ENCODE measurements at places on chromosomes 2 and 18.

DNA sequence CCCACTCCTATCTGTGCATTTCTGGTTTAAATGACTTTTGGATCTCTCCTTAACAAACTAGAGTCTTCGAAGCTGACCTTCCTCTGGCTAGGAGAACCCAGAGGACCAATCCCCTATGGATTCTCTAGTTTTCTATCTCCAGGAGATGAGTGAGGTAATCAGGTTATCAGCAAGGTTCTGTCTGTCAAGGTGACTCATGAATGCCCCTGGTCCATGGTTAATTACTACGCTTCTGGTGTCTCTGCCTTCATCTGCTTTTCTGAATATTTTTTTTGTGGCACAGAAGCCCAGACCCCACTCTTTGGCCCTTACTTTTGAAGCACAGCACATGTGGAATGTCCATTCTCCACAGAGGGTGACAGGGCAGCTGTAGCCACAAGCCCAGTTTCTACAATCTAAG lies 897.9 kb upstream of the KLHL29 start:
- no peak for DNase-seq

DNA sequence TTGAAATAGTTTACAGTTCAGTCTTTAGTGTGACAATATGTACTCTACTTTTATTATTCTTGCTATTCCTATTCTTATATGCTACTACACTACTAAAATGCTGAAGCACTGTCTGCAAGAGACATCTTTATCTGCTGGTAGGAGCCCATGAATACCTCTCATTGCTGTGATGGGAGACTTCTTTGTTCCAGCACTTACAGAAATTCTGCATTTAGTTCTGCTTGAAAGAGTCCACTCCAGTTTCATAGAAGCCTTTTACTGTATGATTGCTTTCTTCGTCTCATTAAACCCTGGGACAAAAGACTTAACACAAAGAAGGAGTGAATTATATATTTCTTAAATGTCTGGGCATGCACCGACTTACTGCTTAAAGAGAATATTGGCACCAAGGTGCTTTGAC lies 272.7 kb downstream of the CD226 start:
- DNase-seq = peak; percentile 89

GRCh38 chr2:105803337-105803736 lies 58.6 kb downstream of the NCK2 start:
- no peak for DNase-seq

DNA sequence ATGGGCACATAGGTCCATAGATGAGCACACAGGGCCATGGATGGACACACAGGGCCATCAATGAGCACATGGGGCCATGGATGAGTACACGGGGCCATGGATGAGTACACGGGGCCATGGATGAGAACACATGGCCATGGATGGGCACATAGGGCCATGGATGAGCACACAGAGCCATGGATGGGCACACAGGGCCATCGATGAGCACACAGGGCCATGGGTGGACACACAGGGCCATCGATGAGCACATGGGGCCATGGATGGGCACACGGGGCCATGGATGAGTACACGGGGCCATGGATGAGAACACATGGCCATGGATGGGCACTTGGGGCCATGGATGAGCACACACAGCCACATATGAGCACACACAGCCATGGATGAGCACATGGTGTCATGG lies 192.6 kb upstream of the HDAC4 start:
- no peak for DNase-seq

GRCh38 chr2:71136174-71136573 lies 5.7 kb downstream of the MPHOSPH10 start:
- DNase-seq = no peak

DNA sequence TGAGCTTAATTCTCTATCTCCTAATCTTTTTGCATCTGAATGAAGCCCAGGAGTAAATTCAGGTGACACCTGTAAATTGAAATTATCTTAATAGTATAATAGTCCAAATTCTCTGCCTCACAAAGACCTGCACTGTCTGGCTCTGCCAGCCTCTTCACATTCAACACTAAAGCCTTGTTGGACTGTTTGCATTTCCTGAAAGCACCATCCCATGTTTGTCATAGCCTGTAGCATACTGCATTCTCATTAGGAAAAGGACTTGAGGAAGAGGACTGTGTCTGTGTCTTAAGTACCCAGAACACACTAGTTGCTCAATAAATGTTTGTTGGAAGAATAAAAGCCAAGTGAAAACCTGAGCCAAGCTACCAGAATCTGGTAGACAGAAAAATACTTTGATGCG lies 42.9 kb upstream of the GRHL1 start:
- DNase-seq = no peak

DNA sequence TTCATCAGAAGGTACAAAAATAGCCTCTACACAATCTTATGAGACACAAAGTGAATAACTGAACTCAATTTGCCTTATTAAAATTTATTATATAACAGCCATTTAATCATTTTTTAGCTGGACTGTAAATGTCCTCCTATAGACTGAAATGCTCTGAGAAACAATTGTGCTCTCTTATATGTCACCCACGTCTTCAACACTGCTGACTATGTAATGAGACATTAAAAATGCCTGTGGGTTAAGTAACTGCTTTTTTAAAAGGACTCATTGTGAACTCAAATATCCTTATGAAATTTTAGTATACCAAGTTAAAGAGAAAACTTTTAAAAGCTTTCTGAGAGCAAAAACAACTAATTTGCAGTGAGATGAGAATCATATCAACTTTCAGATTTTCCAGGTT lies 10.4 kb upstream of the GALNT1 start:
- no peak for DNase-seq

- no peak for DNase-seq
Measured at GRCh38 chr18:36470896-36471295, 173.4 kb downstream of the FHOD3 start.

- no peak for DNase-seq
Measured at GRCh38 chr2:21627938-21628337, 504.2 kb downstream of the TDRD15 start.

- DNase-seq = no peak
Measured at GRCh38 chr2:12054956-12055618, 308.7 kb downstream of the LPIN1 start.

DNA sequence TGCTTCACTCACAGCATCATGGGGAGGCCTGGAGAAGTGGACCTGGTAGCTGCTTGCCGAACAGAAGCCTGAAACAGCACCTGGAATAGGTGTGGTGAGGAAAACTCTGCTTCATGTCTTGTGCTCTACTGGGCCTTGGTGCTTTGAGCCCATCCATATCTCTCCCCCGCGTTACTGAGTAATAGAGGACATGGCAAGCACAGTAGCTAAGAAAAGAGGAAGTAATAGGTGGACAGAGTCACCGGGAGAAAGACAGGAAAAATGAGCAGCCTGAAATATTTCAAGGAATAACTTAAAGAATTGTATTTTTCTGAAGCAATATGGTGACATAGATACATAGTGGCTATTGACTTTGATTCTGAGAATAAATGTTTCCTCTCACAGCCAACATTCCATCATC lies 14.0 kb upstream of the HNMT start:
- no peak for DNase-seq
